ENCODE measurements at places on chromosomes 16 and 17.

DNA sequence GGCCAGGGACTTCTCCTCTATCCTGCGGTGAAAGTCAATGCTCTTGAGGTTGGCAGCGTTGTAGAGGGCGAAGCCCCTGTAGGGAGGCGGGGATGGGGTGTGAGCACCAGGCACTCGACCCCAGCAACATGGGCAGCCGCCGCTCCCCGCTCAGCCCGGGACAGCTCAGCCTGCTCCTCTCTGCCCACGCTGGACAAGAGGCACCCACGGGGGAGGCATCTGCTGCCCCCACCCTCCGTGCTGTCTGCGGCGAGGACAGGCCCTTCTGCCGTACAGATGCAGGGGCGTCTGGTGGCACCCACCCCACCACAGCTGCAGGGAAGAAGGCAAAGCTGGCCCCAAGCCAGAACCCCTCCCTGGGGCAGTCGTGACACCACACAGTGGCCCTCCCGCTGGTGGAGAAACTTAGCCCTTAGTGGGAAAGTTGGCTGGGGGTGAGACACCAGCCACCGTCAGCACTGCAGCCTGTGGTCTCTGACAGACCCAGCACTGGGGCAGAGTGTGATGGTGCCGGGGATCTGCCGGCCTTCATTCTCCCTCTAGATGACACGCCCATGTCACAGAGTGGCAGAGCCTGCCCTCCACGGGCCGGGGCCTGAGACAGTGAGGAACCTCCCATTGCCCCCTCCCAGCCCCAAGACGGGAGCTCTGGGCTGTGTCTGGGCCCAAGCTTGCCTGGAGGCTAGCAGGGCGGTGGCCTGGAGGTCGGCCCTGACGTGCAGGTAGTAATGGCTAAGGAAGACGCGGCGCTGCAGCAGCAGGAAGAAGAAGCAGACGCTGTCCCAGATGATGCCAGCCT, 19.5 kb downstream of the CTU2 start:
- DNase-seq = no peak

DNA sequence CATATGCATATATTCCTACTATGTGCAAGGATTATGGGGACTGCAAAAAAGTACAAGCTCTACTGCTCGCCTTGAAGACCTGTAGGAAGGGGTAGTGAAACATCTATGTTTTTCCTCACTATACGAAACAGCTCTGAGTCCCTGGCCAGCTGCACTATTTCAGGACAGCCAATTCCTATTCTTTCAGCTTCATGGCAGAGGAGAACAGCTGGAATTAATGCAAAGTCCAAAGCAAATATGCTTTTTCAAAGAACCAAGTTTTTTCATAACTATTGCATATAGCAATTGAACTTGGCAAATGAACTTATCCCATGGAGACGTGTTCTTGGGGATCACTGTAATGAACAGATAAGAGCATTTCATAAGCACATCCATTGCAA, 122.3 kb downstream of the SPACA3 start:
- no peak for DNase-seq

DNA sequence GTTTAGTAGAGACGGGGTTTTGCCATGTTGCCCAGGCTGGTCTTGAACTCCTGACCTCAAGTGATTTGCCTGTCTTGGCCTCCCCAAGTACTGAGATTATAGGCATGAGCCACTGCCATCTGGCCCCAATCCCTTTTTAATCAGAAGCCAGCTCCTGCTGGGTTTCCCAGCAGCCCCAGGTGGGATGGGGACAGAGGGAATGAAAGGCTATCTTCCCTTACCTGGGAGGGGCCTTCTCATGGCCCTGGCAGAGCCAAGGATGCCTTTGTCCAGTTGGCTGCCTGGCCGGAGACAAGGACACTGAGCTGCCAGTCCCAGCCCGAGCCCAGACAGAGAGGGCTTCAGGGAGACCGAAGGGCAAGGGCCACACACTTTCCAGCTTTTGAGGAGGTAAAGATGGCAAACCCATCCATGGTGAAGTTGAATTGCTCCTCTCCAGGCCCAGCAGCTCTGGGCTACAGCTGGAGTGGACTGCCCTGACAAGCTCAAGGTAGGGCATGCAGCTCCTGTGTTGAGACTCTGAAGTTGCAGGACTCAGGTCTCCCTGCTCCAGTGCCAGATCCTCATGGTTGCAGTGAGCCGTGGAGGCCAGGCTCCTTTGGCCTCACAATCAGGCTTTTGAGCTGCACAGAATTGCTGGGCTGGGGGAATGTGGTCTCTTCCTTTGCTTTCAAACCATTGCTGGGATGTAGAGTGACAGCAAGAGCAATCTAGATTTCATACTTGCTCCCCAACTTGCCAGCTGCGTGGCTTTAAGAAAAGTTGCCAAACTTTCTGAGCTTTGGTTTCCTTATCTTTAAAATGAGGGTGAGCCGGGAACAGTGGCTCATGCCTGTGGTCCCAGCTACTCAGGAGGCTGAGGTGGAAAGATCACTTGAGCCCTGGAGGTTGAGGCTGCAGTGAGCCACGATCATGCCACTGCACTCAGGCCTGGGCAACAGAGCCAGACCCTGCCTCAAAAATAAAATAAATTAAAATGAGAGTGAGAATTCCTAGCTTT, 44.5 kb upstream of the IL34 start:
- DNase-seq = no peak

GRCh38 chr17:57902800-57903759, 52.1 kb downstream of the CUEDC1 start:
- DNase-seq = no peak

DNA sequence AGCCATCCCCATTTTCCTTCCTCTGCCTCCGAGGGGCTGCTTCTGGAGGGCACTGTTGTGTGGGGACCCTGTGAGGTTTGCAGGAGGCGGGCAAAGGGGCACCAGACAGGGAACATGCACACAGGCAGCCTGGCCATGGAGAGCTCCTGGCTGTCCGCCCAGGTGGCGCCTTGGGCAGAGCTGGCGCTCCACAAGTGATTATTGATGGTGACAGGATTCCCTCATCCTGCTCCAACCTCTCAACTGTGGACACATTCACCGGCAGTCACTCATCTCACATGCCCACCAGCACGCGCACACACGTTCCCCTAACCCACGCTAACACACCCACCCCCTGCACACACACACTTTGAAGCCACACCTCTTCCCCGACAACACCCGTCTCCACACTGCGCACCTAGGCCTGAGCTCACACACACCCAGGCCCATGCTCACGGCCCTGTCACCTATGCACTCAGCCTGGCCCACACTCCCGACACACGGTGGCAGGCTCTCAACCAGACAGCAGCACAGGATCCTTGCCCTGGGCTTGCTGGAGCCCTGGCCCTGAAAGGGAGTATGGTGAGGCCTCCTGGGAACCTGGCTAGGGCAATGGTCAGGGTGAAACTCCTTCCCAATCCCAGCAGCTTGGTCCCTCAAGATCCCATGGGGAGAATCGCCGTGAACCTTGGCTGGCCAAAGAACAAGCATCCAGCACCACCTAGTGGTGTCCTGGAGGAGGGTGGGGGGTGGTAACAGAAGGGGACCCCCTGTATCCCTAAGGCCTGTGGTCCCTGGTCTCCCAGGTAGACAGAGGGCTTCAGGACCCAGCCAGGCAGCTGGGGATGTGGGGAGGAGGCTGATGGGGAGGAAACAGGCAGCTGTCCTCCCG, 3.6 kb downstream of the PNMT start:
- DNase-seq = no peak

GRCh38 chr16:10600782-10601443, 20.5 kb upstream of the EMP2 start:
- no peak for DNase-seq

DNA sequence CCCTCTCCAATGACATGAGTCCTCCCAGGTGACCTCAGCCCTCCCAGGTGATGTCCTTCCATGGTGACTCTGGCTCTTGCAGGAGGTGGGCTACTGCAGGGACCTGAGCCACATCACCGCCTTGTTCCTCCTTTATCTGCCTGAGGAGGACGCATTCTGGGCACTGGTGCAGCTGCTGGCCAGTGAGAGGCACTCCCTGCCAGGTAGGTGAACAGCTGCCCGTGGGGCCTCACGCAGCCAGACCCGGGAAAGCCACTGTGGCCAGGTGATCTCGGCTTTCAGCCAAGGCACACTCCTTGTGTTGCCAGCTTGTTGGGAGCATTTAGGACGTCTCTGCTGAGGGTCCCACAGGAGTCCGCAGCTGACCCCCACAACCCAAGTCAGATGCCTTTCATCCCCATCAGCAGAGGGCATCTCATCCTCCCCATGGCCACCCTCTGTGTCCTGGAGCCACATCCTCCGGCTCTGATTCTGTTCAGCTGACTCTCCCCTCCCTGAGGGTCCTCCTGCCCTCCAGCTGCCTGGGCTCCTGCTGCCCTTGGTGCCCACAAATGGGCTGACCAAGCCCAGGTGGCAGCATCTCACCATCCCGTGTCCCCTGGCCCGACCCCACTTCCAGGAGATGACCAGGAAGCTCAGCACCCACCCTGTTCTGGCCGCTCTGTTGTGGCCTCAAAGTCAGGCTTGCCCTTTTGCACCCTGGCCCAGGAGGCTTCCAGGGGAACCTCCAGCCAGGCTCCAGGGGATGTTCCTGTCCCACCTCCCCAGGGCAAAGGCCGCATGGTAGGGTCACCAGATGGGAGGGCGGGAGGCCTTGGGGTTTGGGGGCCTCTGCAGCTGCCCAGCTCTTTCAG, 20.1 kb downstream of the USP6 start:
- no peak for DNase-seq

DNA sequence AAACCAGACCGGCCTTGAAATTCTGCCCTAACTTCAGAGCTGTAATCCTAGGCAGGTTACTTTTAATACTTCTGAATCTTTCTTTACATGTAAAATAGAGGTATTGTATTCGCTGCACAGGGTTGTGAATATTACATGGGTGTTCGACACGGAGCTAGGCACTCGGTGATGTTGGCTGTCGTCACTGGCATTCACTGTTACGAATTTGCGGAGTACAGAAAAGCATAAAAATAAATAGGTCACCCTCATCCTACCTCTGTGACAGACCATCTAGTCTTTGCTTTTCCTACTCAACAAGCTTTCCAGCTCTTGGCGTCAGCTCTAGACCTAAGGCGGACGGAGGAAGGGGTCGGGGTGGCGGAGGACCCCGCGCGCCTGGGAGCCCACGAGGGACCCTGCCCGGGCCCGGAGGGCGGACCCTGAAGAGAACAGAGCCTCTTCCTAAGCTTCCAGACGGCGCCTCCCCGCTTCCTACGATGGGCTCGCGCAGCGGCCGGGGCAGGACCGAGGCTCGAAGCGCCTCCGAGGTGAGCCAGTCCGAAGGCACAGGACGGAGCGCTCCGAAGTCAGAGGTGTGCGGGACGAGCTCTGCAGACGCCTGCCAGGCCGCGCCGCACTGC, 879 bp upstream of the SPG7 start:
- DNase-seq = no peak

GRCh38 chr17:73863761-73864535, 219.7 kb upstream of the SDK2 start:
- DNase-seq = no peak

DNA sequence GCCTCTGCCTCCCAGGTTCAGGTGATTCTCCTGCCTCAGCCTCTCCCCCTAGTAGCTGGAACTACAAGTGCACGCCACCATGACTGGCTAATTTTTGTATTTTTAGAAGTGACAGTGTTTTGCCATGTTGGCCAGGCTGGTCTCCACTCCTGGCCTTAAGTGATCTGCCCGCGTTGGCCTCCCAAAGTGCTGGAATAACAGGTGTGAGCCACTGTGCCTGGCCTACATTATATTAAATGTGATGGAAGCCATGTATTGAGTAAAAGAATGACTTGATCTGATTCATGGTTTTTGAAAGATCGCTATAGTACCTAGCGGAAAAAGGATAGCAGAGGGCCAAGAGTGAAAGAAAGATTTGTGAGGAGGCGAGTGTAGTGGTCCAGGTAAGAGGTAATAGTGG, 2.7 kb upstream of the PPM1D start:
- no peak for DNase-seq

- no peak for DNase-seq
These were observed 328.3 kb downstream of the FOXL1 start for GRCh38 chr16:86906623-86907022.

DNA sequence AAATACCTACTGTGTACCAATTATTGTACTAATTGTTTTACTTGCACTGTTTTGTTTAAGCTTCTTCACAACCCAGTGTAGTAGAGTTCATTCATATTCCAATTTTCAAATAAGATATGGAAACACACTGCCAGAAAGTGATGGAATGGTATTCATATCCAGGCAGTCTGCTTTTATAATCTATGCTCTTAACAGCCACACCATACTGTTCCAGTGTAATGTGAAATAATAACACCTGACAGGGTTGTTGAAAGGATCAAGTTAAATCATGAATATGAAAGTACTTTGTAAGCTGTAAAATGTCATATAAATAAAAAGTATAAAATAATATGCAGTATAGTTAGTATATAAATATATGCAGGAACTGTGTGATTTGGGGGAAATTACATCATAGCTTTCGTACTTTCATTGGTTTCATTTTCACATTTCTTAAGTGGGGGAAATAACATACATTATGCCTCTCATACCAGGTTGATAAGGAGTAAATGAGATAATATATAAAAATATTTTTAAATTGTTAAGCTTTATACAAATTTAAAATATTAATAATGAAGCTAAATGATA, 230.8 kb downstream of the TANC2 start:
- no peak for DNase-seq

- no peak for DNase-seq
These were observed 41.5 kb upstream of the ZFHX3 start for GRCh38 chr16:73089420-73089819.

GRCh38 chr17:59840329-59841090, 52.2 kb downstream of the TUBD1 start:
- no peak for DNase-seq

GRCh38 chr16:7497691-7498090, 165.0 kb downstream of the RBFOX1 start:
- no peak for DNase-seq

GRCh38 chr17:68843522-68843921, 111.7 kb downstream of the ABCA8 start:
- no peak for DNase-seq

DNA sequence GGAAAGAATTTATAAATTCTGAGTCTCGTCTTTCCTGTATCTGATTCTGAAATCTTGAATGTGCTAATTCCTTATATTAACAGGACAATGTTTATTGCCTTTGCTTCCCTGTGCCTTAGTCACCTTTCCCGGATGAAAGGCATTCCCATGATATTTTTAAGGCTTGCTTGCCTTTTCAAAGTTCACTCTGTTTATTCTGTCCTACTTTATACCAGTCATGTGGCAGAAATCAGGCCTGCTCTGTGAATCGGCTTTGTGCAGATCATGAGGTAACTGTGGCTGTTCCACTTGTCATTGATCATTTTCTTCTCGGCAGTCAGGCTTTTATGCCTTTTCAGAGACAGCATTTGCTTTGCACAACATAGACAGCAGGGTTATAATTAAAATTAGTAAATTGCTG, 28.8 kb upstream of the ABCC11 start:
- DNase-seq = no peak

All from stimulated activated naive CD4-positive, alpha-beta T cell (primary cell).